NCI-H526 (cell line): ENCODE measurements at places on chromosomes 2 and 18.

GRCh38 chr2:170091436-170091835 lies 86.5 kb upstream of the MYO3B start:
- DNase-seq: no peak

- DNase-seq: no peak
Measured at GRCh38 chr2:241978670-241979069, 109.1 kb downstream of the RTP5 start.

- no peak for DNase-seq
Measured at GRCh38 chr2:159139216-159139933, 147.1 kb downstream of the WDSUB1 start.

DNA sequence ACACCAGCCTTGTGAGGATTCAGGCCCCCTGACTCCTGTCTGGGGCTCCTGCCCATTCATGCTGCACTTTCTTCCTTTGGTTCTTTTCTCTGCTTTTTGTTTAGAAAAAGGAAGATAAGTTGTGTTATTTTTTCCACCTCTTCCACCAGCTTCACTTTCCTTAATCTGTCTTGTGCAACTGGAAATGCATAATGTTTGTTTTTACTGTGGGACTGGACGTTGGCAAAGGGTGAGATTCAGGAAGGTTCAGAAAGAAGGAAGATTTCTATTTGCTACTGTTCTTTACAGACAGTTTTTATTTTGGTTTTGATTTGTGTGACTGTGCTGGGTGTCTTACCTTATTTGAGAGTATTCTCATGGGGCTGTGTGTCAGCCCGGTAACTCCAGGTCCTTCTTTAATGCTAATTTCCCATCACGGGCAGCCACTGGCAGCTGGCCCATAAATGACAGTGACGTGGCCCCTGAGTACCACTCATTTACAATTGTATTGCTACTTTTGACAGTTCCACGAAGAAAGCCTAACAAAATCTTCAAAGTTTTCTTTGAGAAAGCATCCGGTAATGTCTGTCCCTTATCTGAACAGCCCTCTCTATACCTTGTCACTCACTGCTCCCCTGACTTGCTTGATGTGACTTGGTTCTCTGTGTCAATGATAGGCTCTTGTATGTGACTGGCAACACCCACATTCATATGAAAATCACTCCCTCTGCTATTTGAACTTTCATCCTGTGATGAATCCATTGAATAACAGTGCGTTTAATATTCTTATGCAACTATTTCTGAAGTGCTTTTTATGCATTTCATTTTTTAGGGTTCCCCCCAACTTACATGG lies 32.7 kb downstream of the RHBDD1 start:
- DNase-seq: no peak

DNA sequence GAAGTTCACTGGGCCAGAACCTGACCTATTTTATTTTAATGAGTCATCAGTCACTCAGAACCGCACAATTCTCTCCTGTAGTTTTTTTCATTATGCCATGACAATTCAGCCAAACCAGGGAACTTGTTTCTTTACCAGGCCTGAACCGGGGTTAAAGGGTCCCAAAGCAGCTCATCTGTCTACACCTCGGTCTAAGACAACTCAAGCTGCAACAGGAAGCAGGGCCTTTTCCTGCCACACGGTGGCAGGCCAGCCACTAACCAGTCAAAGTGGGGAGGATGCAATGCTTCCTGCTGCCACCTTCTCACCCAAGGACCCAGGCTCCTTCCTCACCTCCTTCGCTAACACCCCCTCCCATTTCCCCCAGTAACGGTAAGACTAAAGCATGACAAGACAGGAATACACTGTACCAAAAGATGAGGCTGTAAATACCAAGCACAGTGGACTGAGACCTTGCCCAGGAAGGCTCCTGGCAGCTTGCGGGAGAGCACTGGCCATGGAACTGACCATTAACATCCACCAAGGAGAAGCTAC lies 56.7 kb upstream of the ACKR3 start:
- DNase-seq: peak; percentile 60

GRCh38 chr2:19545507-19545906 lies 187.1 kb upstream of the OSR1 start:
- no peak for DNase-seq

DNA sequence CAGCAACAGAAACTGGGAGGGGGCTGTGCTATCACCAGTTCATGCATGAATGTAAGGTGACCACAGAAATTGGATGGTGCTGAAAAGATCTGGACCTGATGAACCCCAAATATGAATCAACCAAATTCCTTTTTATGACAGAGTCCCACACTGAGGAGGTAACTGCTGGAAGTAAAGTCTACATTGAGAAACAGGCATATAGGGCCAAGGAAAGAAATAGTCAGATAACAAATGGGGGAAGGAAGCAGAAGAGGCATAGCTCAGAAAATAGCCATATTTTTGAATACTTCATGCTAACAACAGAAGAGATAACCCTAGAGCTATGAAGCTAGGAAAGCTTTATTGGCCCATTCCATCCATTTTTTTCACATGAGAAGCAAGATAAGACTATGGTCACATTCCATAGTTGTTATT lies 25.8 kb downstream of the ZC3H6 start:
- no peak for DNase-seq

DNA sequence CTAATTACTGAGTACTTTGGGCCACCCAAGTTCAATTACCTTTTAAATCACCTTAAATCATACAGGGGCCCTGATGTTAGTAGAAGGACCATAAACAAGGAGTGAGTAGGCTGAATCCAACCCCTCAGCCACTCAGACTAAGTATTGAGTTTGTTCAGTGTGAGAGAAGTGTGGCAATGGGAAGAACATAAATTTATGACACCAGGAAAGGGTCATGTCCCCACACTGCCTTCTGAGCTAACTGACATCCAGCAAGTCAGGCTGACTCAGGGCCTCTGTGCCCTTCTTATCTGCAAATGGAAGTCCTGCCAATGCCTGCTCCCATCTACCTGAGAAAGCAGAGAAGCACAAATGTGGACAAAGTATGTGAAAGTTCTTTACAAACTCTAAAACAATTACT lies 12.9 kb downstream of the PLEKHM3 start:
- DNase-seq: no peak
